Activated CD8-positive, alpha-beta memory T cell treated with anti-CD3 and anti-CD28 coated beads, Interleukin-2, amount 50 U/mL, for 4 hours (primary cell): ENCODE measurements at places on chromosomes 4 and X.

DNA sequence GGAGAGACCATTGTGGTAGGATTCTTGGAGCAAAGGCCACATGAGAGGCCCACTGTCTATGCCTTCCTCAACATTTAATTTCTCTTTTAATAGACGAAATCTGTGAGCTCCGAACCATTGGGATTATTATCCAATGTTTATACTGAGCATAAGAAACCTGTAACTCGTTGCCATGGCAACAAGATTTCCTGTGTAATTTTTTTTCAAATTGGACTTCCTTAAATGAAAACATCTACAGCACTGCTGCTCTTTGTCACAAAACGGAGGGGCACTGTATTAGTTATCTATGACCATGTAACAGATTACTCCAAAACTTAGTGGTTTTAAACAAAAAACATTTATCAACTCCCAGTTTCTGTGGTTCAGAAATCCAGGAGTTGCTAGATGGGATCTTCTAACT, 38.7 kb downstream of the PPP1R2C start:
- no peak for DNase-seq

DNA sequence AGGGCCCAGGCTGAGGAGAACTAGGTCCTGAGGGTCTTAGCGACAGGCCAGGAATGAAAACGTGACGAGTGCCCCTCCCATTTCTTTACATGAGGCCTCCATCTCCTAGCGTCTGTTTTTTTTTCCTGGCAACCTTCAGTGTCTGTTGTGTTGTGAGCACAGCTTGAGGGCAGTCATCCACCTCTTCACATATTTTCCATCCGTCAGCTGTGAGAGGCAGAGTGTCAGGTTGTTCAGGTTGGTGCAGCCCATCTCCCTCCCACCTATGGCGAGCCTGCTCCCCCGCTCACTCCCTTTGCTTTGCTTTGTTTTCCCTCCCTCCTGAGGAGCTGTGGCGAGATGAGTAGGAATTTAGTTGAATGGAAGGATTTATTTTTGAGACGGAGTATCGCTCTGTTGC, 51.7 kb upstream of the CHRNA9 start:
- DNase-seq: peak; percentile 53

DNA sequence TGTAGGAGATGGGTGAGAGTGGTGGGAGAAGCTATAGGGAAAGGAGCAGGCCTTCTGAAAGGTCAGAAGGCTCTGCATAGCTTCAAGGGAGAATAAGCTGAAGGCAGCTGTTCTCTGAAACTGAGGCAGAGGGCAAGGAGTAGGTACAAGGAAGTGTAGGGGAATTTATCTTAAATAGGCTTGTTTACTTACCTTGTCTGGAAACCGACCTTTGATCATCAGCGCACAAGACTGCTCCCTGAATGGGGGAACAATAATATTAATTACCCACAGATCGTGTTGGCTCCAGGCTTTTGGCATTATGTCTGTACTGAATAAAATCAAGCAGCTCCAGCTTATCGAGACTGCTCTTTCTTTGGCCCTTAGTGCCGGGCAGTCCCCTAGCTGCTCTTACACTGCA, 175.5 kb upstream of the MAGEB16 start:
- DNase-seq: no peak

- peak; percentile 18 for DNase-seq
Measured at GRCh38 chrX:16484338-16484737, 165.6 kb upstream of the S100G start.
